ENCODE measurements at places on chromosomes 3 and 15. TPM values are rescaled to one million over a fixed set of nuclear protein-coding genes. Genes with fewer than 3 reads are reported as not detected.

C15orf62 gene
- 0.46 TPM for polyA plus RNA-seq

CFAP161 gene
- 0.08 TPM for polyA plus RNA-seq

PGBD4 gene
- polyA plus RNA-seq: 0.85 TPM

GRCh38 chr3:127799476-127800222 is 22.7 kb downstream of the MGLL start:
- DNase-seq: no peak

GRCh38 chr3:37072892-37073291 is 79.6 kb downstream of the MLH1 start:
- DNase-seq: no peak

CFAP91 gene
- polyA plus RNA-seq: 14.9 TPM

CGNL1 gene
- 7.3 TPM for polyA plus RNA-seq

GOLGA8S gene
- 0.21 TPM for polyA plus RNA-seq

DNA sequence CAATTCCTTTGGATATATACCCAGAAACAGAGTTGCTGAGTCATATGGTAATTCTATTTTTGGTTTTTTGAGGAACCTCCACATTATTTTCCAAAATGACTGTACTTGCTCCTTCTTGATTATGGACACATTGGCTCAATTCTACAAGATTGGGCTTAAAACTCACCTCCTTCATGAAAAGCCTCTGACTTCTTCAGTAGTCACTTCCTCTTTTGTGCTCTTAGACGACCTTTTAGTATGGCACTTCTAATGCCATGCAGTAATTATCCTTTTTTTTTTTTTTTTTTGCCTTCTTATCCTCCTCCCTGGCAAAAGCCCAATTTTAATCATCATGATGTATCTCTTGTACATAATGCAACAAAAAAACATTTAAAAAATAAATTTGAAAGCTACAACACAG is 33.0 kb upstream of the ABHD17C start:
- no peak for DNase-seq

DNA sequence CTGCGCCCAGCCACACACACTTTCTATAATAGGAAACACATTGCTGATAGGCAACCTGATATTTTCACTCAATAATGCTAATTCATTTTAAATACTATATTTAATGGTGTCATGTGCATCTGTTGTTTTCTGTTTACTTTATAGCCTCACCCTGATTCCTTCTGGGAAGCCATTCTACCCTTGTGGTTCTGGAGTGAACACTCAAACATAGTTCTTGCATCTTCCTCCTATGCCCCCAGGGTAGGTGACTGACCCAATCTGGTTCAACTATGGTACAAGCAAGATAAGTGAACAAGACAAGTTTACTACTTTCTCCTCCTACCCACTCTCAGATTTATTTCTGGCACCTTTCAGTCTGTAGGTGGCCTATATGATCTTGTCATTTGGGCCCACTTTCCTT is 4.3 kb upstream of the SCG3 start:
- no peak for DNase-seq

DNA sequence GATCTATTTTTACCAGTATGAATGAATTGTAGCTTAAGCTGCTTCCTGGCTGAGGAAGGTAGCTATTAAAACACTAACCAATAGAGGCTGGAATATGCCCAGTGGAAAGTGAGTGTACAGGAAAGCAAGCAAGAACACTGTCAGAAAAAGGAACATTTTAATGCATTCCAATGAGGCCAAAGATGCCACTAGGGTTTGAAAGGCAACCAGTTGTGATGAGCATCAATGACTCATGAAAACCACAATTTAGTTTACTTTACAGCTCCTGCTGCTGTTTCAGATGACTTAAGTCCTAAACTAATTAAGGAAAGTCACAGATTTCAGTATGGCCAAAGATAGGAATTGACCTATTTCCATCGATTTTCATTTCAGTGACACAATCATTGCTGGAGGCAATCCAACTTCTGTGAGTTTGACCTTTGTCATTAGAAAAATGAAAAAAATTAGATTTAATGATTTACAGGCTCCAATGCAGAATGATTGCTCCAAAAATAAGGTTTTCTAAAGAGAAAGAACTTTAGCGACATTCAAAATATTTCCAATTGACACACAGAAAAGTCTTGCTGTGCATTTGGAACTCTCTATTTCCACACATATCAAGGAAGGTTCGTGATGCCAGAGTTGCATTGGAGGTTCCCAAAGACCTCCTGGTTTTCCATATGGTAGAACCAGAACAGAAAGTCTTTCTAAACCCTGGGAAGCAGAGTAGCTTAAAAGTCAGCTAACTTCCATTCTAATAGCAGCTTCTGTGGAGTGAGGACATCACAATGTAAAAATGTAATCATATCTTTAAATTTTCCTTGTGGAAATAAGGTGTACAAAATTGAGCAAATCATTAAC is 103.0 kb downstream of the SUCNR1 start:
- DNase-seq: no peak

- no peak for DNase-seq
Observed at GRCh38 chr15:46177219-46177618, 542.4 kb downstream of the SQOR start.

CHRM5 gene
- not detected for polyA plus RNA-seq

- DNase-seq: no peak
Observed at GRCh38 chr3:25289663-25290062, 138.4 kb upstream of the RARB start.

GRCh38 chr3:22582266-22582665 is 620.9 kb upstream of the UBE2E2 start:
- no peak for DNase-seq

RPL39L gene
- polyA plus RNA-seq: 0.99 TPM

ST6GAL1 gene
- 9.1 TPM for polyA plus RNA-seq

SUSD5 gene
- polyA plus RNA-seq: 0.54 TPM

ANKUB1 gene
- polyA plus RNA-seq: not detected

GRCh38 chr3:162799910-162800309 is 1303.3 kb downstream of the OTOL1 start:
- no peak for DNase-seq

GRCh38 chr15:23447107-23447500 is at the start of gene GOLGA6L2:
GOLGA6L2 (minus strand) TSS chr15:23447243; CDS start chr15:23447181, 62 bp downstream.
- DNase-seq: no peak

RRP9 gene
- polyA plus RNA-seq: 13.8 TPM

GRCh38 chr15:79593119-79593869 is 161.2 kb downstream of the MINAR1 start:
- DNase-seq: no peak

DNA sequence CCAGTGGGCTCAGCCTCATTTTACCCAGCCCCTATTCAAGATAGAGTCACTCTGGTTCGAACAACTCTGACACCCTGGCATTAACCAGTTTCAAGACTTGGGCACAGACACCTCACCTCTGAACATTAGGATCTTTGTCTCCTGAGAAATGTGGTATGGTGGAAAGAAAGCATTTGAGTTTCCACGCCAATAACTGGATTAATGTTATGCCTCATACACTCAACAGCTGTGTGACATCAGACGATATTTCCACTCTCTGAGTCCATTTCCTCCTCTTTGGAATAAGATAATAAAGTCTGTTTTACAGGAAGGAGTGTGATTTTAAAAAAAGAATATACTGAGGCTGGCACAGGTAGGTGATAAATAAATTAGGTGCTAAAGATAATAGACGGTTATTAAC is 121.3 kb upstream of the CHL1 start:
- DNase-seq: no peak

- peak; percentile 74 for DNase-seq
Observed at GRCh38 chr3:4722103-4722502, 229.0 kb downstream of the ITPR1 start.

TIPARP gene
- polyA plus RNA-seq: 8.7 TPM

ZMYND10 gene
- 8.3 TPM for polyA plus RNA-seq

GRCh38 chr3:10242182-10243065 is 5.8 kb upstream of the TATDN2 start:
- no peak for DNase-seq

GRCh38 chr15:23395030-23395692 is 40.6 kb downstream of the GOLGA8S start:
- no peak for DNase-seq

- peak; percentile 3 for DNase-seq
Observed at GRCh38 chr15:31484986-31485385, 158.4 kb downstream of the KLF13 start.

DNA sequence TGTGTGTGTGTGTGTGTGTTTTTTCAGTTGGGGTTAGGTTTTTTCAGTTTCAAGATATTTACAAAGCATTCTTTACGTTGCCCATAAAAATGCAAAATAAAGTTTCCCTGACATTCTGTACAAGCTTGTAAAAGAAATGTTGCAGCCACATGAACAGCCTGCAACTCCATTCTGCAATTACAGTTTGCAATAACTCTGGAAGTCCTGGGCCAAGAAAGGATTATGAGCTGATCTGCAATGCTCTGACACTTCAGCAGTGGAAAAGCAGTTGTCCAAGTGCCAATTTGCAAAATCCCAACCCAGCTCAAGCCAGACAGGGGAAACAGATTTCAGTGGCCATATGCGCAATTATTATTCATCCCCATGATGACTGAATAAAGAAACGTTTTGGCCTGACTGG is 322.1 kb downstream of the MEX3B start:
- DNase-seq: no peak

WNT5A gene
- polyA plus RNA-seq: 1.2 TPM

- no peak for DNase-seq
Observed at GRCh38 chr15:40042791-40043320, 3.9 kb upstream of the SRP14 start.

DNA sequence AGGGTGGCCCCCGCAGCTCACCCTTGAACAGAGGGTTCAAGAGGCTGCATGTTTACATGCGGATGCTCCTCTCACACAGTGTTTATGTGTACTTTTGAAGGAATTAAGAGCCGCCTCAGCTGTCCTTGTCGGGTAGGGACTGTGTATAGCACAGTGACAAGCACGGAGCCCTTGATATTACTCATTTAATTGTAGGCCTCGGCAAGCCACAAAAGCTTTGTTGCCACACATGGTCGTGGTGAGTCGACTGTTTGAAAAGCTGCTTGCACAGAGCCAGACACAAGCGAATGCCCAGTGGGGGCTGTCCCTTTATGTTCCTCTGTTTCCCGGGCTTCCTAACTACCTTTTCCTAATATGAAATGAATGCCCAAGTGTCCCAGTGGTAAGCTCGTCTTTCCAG is 4.5 kb downstream of the ESYT3 start:
- no peak for DNase-seq

DNA sequence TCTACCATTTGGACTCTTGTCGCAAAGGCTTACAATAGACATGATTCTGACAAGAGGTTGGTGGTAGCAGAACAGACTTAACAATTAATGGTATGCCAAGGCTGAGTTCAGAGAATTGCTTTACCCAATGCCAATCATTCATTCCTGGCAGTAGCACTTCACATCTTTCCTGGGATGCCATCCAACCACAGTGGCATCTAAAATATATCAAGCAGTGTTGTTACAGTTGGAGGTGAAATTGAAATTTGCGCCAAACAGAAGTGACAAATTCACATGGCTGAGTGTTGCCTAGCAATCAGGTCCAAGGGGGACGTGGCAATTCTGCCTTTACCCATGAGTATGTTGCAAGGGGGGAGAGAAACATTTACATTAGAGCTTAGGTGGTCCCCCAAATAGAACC is 21.0 kb upstream of the DPH6 start:
- no peak for DNase-seq

GRCh38 chr3:191301782-191302411 is 27.3 kb upstream of the CCDC50 start:
- DNase-seq: no peak

DNA sequence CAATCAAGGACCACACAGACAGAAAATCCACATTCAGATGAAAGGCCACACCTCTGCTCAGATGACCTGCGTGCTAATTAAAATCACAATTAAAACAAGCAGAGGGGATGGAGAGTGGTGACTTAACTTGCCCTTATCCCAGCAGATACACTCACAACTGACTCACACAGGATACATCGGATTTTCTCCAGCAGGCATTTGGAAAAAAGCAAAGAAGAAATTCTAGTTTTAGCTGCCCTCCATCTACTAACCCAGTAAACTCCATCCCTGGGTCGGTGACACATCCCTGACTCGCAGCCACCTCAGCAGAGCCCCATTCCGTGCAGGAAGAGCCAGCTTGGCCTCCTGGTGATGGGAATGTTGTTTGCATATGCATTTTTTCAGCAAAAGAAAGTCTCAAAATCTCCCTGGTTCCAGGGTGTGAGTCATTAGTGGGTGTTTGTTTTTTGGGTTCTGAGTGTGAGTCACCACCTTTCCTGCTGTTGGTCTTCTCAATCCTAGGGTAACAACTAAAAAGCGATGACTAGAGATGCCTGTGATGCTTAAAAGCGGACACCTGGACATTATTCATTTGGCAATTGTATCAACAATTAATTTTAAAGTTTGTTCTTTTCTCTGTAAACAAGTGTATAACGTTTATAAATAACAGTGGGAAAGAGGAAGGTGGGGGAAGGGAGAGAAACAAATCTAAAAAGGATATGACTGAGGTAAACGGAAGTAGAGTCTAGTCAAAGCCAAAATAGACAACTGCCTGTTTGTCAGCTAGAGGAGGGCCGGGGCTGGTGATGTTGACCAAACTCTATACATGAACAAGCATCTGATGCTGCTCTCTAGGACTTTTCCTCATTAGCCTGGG is 49.8 kb upstream of the SLC4A7 start:
- no peak for DNase-seq

- DNase-seq: no peak
Observed at GRCh38 chr3:188176476-188176875, 22.5 kb downstream of the LPP start.

ST8SIA2 gene
- polyA plus RNA-seq: not detected

TTLL13 gene
- polyA plus RNA-seq: 2.4 TPM

TICRR gene
- polyA plus RNA-seq: not detected

LRRC31 gene
- polyA plus RNA-seq: not detected

DNA sequence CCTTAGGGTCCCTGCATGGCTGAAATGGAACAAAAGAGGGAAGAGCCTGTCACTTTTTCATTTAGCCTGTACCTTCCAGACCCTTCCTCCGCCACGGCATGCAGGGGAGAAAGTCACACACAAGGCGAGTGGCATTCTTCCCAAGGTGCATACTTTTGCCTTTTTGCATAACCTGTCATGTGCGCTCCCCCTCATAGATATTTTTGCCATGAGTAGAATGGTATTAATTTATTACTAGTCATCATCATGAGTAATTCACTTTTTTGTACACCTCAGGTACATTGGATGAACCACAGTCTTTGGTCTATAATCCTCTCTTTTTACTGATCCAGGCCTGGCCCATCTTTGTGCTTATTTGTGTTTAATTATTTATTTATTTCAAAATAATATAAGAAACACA is 8.9 kb upstream of the BUB1B start:
- DNase-seq: no peak

DNA sequence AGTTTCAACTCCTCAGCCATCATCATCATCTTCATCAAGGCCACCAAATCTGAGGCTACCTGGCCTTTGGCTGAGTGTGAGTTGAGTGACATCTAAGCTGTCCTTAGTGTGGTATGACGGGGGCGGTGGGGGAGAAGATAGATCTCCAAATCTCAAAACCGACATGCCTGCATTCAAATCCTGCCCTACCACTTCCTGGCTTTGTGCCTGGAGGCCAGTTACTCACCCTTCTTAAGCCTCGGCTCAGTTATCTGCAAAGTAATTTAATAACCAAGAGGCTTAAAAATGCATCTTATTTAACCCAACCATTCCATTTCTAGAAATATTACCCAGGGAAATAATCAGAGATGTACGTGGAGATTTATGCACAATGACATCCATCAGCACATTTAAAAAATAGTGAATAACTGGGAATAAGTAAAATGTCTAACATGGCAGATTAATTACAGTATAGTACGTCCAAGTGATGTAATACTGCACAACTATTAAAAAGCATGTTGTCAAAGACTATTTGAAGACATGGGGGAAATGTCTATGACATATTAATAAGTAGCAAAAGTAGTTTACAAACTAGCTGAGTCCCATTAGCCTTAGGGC is 167.4 kb downstream of the NTRK3 start:
- no peak for DNase-seq
